ENCODE measurements at places on chromosomes 1 and 21.

- no peak for DNase-seq
Observed at GRCh38 chr1:162248854-162249535, 127.7 kb downstream of the SPATA46 start.

DNA sequence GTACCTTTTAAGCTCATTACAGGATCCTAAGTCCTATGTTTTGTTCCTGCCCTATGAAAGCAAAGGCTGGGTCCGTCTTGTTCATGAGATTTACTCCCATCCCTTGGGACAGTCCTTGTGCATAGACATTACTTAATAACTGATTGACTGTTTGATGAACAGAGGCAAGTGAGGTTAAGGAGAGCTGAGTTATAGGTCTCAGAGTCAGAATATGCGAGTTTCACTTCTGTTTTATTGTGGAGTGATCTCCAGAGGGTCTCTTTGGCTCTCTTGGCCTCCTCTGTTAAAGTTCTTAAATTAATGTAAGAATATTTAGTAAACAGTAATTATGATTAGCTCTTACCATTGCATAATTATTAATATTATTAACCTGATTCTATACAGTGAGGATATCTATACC, 52.6 kb downstream of the BRINP2 start:
- no peak for DNase-seq

- DNase-seq, result no peak
Observed at GRCh38 chr1:228400237-228400651, 6.4 kb downstream of the TRIM11 start.

DNA sequence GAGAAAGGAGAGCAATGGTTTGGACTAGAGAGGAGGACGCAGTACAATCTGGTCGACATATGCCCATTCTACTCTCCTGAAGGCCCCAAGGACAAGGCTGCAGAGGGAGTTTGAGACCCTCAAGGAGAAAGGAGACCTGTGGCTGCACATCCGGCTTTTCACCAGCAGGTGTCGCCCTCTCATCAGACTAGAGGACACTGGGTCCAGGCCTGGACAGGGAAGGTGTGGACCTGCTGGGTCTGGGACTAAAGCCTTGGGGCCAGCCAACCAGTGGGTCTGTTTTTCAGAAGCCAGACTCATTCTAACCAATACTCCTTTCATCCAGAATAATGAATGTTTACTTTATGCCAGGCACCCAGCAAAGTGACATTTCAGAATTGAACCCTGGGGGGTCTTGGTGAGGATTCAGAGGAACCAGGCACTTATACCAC, 5.0 kb downstream of the SRARP start:
- peak; percentile 83 for DNase-seq

GRCh38 chr1:216201946-216202345, 221.3 kb downstream of the USH2A start:
- no peak for DNase-seq

- DNase-seq, result no peak
Observed at GRCh38 chr1:201356236-201356635, 21.2 kb downstream of the TNNT2 start.

DNA sequence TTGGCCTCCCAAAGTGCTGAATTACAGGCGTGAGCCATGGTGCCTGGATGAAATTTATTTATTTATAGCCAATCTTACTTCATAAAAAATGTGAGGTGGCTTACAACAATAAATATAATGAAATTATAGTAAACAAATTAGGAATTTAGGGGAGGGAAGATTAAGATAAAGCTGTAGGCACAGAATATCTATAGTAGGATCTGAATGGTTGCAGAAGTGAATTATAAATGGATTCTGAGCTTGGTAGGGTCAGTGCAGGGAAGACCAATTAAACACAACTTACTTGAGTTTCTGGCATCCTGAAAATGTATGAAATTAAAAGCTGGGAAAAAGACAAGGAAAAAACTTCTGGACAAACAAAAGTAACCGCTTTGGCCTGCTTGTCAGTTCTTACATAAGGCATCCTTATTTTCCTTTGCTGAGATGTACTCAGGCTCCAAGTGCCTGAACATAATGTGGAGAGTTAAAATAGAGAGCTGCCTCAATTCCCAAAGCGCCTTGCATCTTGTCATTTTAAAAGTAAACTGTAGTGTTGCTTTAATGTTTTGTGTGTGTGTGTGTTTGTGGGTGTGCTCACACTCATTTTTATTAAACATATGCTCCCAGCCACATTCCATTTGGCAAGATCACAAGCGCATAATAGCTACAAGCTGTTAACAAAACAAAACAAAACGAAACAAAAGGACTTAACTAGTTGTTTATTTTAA, 247.3 kb downstream of the S1PR1 start:
- no peak for DNase-seq
